ENCODE measurements at places on chromosomes 3 and 15.

DNA sequence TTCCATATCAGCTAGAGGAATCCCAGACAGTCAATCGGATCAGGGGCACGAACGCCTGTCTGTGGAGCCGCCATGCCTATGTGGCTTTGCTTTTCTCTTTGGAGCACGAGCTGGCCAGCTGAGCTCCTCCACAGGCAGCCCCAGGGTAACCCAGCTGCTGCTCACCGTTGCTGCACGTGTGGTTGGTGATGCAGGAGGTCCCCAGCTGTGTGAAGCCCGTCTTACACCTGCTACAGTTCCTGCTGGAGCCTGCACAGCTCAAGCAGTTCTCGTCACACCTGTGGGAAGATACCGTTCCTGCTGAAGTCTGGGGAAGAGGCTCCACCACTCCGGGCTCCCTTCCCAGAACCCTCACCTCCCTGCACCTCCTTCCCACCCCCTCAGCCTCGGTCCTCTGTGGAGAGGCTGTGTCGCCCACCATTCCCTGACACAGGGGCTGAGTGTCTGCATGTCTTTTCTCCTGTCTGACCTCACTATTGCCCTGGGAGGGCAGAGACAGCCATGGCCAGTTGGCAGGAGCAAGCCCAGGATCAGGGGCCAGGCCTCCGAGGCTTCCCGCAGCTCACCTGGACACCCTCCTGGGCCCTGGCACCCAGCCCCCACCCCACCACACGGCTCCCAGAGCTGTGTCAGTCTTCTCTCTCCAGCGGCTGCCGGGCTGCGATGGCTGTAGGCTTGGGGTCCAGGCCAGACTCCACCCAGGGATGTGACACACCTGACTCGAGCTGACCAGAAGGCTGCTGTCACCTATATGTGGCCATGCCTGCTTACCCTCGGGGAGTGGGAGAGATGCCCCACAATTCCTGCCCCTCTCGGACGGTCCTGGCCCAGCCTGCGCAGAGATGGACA is 12.2 kb upstream of the SNRPA1 start:
- DNase-seq: no peak

GRCh38 chr3:195699860-195700259 is 20.9 kb upstream of the MUC20 start:
- DNase-seq: no peak

DNA sequence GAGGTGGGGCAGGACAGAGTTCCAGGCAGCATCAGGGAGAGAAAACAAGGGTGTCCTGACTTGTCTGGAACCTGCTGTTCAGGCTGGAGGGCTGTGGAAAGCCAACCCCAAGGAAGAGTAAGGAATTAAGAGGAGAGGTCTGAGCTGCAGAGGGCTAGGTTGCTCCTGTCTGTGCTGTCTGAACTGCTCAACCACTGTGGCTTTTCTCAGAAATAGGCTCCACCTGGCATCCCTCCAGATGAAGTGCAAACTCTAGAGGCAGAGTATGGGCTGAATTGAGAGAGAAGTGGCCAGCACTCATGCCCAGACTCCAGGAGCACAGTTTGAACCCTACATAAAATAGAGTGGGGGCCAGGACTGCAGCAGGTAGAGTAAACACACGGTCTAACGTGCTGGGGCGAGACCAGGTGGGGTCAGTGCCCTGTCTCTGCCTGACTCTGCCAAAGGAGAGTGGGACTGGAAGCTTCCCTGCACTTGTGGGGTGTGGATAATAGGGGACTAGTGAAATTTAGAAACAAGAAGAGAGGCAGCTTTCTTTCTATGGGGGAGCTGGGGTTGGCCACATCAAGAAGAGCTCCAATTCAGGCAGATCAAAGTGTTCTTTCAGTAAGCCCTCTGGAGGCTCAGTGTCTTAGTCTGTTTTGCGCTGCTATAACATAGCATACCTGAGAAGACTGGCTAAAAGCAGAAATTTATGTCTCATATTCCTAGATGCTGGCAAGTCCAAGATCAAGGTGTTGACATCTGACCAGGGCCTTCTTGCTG is 28.0 kb upstream of the MNS1 start:
- DNase-seq: no peak

DNA sequence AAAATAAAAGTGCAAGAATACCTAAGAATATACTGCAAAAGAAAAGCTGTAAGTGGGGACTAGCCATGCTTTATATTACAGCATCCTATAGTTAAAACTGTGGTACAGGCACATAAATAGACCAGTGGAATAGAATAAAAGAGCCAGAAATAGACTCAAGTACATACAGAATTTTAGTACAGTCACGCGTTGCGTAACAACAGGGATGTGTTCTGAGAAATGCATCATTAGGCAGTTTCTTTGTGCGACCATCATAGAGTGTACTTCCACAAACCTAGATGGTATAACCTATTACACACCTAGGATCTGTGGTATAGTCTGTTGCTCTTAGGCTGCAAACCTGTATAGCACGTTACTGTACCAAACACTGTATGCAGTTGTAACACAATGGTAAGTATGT is 61.8 kb downstream of the PCCB start:
- DNase-seq: no peak

DNA sequence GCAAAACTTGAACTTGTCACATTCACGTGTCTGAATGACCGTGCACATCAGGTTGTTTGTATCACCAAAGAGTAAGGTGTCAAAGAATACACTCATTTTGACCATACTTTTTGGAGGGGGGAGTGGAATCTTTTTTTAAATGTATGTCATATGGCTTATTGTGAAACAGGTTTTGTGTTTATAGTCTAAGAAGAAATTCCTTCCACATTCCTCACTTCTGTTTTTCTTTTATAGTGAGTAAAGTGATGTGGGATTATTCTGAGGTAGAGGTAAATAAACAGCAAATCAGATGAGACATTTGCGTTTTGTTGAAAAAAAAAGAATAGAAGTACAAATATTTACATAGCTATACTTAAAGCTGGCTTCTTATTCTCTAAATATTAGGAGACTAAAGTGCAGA is 33.0 kb downstream of the SRP14 start:
- DNase-seq: no peak

GRCh38 chr15:44769521-44769920 is 33.2 kb downstream of the TRIM69 start:
- DNase-seq: no peak

DNA sequence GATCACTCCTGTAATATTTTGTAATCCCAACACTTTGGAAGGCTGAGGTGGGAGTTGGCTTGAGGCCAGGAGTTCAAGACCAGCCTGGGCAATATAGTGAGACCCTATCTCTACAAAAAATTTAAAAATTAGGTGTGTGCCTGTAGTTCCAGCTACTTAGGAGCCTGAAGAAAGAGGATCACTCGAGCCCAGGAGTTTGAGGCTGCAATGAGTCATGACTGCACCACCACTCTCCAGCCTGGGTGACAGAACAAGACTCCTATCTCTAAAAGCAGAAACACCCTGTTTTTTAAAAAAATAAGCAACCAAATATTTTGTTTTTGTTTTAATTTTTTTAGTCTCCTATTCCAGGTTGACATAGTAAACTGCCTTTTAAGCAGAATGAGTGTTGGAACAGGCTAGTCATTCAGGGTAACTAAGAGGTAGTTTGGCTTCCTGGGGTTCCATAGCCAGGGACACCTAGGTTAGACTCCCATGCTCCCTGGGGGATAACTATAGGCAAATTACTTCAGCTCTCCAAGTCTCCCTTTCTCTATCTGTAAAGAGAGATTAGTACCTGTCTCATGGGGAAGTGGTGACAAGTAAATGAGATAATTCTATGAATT is 114.6 kb upstream of the C15orf61 start:
- DNase-seq: no peak

- DNase-seq: no peak
Measured at GRCh38 chr3:192077795-192078497, 617.0 kb downstream of the PYDC2 start.

GRCh38 chr3:115834068-115834467 is 210.8 kb downstream of the GAP43 start:
- DNase-seq: peak; percentile 33

DNA sequence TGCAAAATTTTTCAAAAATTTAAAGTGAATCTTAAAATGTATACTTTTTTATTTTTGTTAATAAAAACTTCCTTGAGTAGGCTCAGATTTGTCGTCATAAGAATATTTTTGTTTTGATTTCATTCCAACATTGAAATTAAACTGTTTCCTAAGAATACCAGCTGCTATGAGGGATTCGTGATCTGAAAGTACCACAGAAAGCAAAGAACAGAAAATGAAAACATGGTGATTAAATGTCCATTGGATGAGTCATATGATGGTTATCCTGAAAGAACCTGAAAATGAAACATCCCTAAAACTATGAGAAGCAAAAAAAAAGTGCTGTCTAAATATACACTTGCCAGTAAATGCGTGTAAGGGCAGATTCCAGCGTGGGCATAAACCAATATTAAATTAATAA is 143.8 kb downstream of the GMNC start:
- peak; percentile 16 for DNase-seq

DNA sequence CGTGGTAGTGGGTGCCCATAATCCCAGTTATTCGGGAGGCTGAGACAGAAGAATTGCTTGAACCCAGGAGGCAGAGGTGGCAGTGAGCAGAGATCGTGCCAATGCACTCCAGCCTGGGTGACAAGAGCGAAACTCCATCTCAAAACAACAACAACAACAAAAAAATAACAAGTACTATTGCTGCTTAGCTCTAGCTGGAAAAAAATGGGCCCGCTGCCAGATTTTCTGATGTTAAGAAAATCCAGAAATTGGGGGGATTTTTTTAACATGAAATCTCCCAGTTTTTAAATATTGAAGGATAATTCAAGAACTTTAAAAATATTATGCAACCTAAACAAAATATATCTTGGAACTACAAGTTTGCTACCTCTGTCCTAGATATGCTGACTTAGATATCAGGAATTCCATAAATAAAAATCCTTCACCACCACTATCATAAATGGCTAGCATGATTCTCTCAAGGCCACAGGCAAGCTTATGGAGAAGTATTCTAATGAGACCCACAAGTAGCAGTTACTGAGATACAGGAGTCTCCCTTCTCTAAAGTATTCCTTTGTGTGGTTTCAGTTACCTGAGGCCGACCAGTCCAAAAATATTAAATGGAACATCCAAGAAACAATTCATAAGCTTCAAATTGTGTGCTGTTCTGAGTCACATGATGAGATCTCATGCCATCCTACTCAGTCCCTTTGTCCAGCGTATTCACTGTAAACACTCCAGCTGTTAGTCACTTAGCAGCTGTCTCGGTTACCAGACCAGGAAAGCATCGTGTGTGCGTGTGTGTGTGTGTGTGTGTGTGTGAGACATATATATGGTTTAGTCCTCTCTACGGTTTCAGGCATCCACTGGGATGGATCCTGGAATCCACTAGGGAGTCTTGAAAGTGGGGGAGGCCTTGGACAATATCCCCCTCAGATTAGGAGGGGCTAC is 277.2 kb downstream of the TBL1XR1 start:
- DNase-seq: peak; percentile 3

- no peak for DNase-seq
Measured at GRCh38 chr15:51750792-51751696, at the start of gene TMOD2. TMOD2 (plus strand) TSS chr15:51751597; CDS start chr15:51766442, 14,845 bp downstream.

DNA sequence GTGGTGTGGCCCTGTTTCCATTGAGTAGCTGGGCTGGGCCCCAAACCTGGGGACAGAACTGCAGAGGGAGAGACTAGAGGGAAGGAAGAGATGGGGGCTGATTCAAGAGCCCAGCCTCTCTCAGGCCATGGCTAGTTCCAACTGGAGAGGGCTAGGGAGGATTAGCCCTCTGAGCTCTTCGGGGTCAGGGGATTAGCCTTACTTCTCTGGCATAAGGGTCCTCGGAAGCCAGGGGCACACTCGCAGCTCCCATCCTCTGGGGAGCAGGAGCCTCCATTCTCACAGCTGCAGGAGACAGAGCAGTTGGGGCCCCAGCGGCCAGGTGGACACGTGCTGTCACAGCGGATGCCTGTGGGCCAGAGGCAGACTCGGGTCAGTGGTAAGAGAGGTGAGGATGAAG is 53.3 kb downstream of the RAB11A start:
- DNase-seq: no peak

GRCh38 chr3:172685331-172686214 is 25.3 kb downstream of the NCEH1 start:
- no peak for DNase-seq

DNA sequence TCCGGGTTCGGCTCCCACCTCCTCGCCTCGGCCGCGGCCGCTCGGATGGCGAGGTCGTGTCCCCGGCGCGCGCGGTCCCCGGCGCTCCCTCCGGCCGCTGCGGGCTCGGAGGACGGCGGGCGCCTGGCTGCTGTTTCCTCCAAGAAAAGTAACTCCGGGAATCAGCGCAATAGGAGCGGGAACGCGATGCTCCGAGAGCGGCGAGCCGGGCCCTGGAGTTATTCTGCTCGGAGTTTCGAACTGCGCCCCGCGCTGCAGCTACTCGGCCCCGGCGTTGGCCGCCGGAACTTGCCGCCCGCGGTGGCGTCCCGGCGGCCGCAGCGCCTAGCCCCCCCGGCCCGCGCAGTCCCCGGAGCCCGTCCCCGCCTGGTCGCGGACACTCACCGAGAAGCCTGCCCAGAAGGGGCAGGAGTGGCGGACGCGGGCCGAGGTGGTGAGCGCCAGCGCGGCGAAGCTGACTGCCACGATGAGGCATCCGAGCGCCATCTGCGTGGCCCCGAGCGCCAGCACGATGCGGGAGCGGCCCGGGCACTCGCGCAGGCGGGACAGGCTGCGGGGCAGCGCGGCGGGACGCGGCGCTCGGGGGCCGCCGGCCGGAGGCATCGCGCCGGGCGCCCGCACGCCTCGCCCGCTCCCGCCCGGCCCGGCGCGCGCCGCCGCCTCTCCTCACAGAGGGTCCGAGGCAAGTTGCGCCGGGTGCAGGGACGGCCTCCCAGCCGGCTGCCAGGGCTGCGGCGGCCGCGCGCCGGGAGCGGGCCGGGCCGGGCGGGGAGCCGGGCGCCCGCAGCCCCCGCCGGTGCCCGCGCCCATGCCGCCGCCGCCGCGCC is 251.9 kb downstream of the TJP1 start:
- no peak for DNase-seq

- DNase-seq: no peak
Measured at GRCh38 chr3:134018406-134018805, 11.3 kb downstream of the SLCO2A1 start.

- no peak for DNase-seq
Measured at GRCh38 chr3:109225516-109225915, 89.0 kb downstream of the C3orf85 start.

DNA sequence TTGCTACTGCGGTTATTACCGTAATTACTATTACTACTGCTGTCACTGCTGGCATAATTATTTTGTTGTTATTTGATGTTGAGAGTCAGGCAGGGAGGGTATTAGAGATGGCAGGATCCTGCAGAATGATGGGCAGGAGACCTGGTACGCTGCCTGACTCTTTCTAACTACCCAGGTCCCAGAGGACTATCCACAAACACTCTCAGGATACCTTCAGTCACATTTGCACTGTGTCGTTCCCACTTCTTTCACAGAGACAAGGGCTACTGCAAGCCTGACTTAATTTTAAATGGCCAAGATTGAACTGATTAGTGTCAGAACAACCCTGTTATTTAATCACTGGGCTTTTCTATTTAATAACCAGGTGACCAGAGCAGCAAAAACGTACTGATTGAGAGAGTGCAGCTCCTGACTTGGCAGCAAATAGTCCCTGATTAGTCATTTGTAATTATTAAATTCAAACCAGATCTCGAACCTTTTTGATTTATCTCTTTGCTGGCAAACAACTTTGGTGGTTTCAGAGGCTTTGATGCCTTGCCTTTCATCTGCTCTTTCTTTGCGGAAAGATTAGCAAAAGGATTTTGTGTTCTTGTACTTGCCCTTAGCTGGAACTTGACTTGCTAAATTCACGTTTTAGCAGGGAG is 88.8 kb upstream of the ARHGEF3 start:
- peak; percentile 13 for DNase-seq

- no peak for DNase-seq
Measured at GRCh38 chr15:35583863-35584528, 38.0 kb upstream of the DPH6 start.
